ENCODE measurements at places on chromosomes 2 and 18.

GRCh38 chr2:172734711-172735581 is 699 bp upstream of the RAPGEF4 start:
- no peak for DNase-seq

DNA sequence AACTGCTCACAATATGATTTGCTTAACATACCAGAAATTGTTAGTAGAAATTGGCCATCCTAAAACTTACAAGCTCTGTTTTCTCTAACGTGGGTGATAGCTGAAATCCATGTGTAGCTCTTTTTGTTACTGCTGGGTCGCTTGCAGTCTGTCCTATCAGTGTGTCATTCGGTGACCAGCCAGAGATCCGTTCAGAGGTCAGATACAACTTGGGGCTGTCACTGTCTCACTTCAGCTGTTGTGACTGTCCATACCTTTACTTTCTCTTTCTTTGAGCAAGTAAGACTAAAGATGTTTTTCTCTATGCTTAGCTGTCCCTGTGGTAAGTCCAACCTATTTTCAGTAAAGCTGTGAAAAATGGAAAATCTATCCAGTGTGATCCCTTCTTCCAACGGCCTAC is 282.9 kb upstream of the KCNH7 start:
- DNase-seq: no peak

- no peak for DNase-seq
Measured at GRCh38 chr2:190435031-190435670, 27.0 kb downstream of the MFSD6 start.

DNA sequence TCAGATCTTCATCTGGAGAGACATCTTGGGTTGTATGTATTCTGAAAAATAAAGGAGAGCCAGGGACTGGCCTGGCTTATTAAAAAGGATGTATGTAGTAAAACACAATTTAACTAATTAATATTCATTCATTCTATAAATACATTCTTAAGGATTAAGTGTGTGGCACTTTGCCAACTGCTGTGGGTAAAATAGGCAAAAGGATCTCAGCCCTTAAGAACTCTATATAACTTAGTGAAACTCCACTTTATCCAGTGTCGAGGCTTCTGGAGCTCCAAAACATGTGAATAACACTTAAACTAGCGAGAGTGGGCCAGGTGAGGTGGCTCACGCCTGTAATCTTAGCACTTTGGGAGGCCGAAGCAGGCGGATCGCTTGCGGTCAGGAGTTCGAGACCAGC is 7.7 kb upstream of the STK39 start:
- no peak for DNase-seq

DNA sequence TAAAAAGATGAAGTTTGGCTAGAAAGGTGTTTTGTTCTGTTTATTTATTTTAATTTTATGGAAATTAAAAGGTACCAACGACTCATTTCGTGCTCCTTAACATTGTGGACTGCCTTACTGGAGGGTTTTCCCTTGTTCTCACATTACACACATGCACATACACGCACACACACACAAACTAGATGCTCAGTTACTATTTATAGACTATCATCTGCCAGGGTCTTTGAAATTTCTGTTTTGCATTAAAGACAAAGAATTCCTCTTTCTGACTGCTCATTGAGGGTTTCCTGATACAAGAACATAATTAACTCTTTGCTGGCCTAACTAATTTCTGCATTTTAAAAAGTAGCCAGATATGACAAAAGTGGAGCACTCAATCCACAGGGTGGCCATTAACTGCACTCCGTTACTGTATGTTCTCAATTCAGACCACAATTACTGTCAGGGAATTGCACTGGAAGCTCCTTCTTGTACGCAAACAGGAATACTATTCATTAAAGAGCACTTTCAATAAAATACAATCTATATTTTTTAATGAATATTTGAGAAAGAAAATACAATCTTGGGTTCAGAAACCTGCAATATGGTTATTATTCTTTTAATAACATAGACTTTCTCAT is 366.9 kb upstream of the GALNT5 start:
- DNase-seq: no peak

DNA sequence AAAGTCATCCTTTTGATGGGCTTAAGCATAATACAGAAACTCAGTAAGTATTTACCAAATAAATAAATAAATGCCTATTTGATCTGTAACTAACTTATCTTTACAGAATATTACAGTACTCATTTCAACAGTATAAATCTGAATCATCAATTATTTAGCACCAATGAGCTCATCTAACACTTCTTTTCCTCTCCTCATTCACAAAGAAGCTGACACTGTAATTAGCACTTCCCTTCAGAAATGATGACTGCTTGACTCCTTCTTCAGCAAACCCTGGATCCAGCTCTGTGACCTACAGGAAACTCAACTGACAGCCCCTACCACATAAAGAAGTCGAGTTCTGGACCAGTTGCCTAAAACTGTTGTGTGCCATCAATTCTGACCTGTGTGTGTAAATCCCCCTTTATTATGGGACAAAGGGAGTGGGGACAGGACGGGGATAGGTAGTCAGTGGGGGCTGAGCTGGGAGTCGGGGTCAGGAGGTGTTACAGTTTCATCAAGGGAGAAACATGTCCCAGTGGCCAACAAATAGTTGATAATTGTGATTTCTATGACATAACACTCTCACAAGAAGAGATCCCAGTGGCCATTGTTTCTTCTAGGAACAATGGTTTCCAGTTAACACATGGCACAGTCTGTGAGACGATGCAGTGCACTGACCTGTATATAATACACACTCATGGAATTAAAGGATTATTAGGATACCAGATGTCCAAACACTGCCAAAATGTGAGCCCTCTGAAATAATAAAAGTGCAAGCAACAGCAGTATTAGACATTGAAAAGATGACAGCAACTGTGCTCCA is 68.7 kb downstream of the STK39 start:
- no peak for DNase-seq

DNA sequence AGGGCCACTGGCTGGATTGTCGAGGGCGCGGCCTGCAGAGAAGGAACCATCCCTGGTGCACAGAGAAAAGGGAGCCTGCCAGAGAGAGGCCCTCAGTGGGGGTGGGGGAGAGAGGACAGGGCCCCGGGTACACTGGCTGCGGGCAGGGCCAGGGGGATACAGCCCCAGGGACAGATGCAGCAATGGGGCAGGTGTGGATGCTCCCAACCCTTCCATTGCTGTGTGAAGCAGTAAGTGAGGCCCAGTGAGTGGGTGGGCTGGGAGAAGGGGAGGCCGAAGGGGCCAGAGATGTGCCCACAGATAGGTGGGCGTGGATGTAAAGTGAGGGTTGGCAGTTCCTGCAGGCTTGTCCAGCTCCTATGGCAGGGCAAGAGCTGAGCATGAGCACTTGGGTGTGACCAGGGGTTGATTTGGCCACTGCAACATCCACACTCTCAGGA is 7.4 kb downstream of the AGXT start:
- no peak for DNase-seq

DNA sequence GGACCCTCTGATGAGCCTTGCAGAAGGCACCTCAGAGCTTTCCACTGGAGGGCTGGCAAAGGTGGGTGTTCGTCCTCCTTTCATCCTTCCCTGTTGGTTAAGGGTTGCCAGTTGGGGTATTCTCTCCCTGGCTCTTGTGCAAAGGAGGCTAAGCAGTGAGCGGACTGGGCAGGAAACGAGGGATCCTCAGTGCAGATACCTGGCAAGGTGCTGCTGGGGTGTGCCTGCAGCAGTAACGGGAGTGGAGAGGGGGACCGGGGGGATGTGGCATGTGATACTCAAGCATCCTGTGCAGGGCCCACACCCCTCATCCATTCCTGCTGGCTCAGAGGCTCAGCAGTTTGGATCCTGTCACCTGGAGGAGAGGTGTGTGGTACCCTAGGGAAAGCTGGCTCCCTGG is 4.2 kb upstream of the ADCY3 start:
- no peak for DNase-seq

DNA sequence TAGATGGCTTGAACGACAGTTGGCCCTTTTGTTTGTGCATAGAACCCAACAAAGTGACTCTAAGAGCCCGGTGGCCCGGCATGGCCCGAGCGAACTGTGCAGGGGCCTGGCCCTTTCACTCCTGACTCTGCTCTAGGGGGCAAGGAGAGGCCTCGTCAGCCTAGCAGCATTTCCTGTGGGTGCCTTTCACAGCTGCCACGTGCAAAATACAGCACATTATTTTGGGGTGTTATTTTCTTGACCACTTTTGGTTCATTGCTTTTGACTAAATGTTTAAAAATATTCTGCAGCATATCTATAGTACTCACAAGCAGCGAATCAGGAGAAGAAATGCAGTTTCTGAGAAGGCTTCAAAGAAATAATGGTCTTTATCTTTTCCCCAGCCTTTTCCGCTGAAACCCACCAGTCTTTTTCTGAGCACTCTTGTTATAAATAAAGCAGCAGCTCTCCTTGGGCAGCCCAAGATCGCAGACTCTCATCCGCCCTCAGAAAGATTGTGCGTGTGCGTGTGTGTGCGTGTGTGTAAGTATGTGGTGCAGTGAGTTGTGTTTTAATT is 31.3 kb downstream of the DGKD start:
- DNase-seq: no peak

DNA sequence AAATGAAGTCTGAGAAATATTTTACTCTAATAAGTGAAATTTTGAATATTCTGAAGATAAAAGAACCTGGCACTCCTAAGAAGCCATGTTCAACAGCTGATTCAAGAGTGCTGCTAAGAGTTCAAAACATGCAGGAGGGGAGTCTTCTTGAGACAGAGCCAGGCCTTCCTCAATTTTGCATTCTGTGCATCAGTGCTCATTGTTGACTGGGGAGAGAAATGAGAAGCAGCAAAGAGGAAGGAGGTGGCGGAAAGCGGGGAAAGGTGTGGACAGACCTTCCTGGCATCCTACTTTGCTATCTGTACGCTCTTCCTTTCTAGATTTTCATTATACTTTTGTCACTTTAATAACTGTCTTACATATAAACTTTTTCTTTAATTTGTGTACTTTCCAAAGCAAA is 29.7 kb upstream of the TXNDC2 start:
- no peak for DNase-seq

DNA sequence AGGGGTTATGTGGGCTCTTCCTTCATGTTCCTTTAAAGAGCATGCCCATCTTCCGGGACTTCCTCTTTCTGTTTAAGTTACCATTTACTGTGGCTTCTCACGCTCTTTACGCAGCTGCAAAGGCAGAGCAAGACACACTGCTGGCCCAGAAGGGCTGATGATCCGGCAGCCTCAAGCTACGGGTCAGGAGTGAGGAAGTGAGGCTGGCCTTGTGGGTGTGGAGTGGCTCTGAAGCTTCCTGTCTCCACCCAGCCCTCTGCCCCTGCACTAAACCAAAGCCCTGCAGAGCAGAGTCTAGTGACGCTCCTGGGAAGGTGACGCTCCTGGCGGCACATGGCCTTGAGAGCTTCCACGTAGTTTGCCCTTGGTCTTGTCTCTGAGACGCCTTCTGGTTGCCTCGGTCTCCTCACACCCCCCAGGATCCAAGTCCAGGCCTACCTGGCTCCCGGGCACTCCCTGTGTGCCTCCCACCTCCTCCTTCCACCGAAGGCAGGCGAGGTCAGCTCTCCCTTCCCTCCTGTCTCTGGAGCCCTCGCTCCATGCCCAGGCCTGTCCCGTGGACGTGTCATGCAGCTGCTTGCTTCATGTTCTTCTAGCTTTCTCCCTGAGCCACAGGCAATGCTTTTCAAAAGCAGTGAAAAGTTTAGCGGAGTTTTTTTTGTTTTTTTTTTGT is 50.3 kb downstream of the ARL4C start:
- DNase-seq: no peak

- DNase-seq: no peak
Measured at GRCh38 chr2:46335391-46336282, 38.4 kb downstream of the EPAS1 start.

- no peak for DNase-seq
Measured at GRCh38 chr2:237298151-237299118, 115.5 kb downstream of the COL6A3 start.

GRCh38 chr2:237258615-237259014 is 155.3 kb downstream of the COL6A3 start:
- no peak for DNase-seq

DNA sequence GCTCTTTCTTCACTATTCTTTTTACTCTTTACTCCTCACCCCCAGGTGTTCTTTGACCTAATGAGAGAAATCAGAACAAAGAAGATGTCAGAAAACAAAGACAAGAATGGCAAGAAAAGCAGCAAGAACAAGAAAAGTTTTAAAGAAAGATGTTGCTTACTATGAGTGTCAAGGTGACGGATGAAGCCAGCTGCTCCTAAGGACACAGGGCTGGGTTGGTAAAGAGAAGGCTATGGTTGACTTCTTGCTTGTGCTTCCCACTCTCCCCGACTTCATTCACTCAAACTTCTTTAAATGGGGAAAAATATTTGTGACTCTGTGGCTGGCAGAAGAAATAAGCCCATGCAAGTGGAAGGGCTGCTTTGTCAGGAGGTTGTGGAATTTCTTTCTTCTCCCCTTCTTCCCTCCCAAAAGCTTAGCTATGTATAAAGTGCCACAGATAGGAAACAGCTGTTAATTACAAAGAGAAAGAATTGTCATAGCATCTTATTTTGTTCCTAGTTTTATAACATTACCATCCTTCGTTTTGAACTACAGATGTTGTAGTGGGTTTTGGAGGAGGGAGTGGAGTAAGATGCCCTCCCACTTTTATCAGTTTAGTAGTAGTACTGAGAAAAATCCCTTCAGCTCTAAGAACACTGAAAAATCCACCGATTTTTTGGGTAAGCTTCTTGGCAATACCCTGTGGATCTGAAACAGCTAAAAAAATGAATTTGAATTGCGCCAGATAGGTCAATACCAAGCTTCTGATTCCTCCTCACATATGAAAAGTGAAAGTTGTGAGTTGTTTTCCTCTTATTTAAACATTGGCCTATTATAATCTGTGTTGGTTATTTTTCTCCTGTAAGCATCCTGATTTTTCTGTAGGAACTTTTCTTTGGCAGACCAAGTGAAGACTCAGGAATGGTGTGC is 40.7 kb downstream of the RALB start:
- DNase-seq: no peak

DNA sequence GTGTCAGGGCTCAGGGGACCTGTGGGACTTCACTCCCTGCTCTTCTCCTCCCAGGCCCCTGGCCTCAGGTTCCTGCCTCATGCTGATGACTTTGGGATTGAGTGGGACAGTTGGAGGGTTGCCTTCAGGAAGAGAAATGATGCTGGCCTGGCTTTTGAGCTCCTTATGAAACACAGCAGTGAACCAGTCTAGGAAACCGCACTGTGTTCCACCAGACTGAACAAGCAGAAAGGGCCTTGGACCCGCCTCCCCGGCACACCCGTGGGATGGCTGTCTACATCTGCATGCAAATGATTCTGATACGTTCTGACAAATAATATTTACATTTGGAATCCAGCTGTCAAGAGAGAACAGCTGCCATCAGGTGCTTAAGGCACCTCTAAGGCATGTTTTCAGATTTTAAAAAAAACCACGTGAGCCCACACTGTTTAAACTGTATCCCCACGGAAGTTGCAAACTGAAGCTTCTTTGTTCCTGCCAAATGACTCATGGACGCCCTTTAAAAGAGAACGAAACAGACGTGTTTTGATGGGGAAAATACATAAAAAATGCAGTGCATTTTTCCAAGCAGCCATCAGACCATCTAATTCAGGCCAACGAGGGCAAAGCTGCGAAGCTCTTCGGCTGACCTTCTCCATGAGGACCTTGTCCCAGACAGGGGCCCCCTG is 27.6 kb upstream of the ASAP2 start:
- no peak for DNase-seq

Measured in HuH-7 (cell line).